ENCODE measurements at places on chromosomes 5 and 9.

DNA sequence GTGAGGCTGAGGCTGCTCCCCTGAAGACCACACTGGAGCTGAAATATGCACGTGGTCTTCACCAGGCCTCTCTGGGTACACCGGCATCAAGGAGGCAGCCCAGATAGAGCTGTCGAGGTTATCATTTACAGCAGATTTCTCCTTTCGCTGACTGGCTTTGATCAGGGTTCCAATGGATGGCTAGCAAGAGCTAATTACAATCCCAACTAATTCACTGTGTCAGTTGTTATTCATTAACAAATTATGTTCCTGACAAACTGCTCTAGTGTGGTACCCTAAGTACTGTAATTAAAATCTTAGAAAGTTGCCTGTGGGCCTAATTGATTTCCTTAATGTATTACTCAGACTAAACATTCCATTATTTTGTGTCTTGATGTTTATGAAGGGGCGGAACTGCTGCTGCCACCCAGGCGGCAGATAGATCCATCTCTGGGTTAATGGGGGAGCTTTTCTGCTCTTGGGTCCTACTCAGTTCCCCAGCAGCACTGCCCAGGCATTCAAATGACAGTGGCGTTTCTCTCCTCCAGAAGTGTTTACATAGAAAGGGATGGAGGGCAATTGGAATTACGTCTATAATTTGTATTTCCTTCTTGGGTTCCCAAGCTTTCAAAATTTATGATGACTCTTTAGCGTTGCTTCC lies 71.7 kb upstream of the RAD23B start:
- no peak for DNase-seq

GRCh38 chr5:40475561-40475960 lies 204.2 kb upstream of the PTGER4 start:
- no peak for DNase-seq

GRCh38 chr9:35110327-35110761 lies 5.3 kb downstream of the ATOSB start:
- no peak for DNase-seq

- DNase-seq = no peak
Measured at GRCh38 chr9:99760421-99760820, 61.3 kb upstream of the NR4A3 start.

DNA sequence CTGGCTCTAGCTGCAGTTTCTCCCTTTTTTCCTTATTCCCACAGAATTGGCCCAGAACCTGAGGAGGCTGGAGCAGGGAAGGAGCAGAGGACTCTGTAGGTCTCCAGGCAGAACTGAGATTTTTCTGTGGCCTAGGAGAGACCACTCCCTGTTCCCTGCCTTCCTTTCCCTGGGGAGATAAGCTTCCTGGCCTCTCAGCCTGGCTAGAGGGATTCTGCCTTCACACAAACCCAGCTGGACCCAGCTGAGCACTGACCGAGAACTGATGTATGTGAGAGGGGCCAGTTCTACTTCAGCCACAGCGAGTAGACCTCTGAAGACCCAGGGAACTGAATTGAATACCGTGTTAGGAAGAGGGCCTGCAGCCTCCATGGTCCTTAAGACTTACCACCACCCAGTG lies 48.0 kb downstream of the RUSC2 start:
- DNase-seq = no peak

- DNase-seq = no peak
Measured at GRCh38 chr5:23330726-23331125, 176.7 kb upstream of the PRDM9 start.

DNA sequence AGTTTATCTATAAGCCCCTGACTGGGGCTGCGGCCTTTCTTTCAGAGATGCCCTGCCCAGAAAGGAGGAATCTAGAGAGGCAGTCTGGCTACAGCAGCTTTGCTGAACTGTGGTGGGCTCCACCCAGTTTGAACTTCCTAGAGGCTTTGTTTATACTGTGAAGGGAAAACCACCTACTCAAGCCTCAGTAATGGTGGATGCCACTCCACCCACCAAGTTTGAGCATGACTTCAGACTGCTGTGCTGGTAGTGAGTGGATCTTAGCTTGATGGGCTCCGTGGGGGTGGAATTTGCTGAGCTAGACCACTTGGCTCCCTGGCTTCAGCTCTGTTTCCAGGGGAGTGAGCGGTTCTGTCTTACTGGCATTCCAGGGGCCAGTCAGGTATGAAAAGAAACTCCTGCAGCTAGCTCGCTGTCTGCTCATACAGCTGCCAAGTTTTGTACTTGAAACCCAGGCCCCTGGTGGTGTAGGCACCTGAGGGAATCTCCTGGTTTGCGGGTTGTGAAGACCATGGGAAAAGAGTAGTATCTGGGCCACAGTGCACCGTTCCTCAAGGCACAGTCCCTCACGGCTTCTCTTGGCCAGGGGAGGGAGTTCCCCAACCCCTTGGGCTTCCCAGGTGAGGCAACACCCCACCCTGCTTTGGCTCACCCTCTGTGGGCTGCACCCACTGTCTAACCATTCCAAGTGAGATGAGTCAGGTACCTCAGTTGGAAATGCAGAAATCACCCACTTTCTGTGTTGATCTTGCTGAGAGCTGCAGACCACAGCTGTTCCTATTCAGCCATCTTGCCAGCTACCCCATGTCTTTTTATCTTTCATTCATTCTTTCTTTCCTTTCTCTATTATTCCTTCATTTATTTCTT lies 211.8 kb upstream of the C9orf72 start:
- no peak for DNase-seq

GRCh38 chr9:117825609-117826347 lies 121.6 kb downstream of the TLR4 start:
- DNase-seq = peak; percentile 4

DNA sequence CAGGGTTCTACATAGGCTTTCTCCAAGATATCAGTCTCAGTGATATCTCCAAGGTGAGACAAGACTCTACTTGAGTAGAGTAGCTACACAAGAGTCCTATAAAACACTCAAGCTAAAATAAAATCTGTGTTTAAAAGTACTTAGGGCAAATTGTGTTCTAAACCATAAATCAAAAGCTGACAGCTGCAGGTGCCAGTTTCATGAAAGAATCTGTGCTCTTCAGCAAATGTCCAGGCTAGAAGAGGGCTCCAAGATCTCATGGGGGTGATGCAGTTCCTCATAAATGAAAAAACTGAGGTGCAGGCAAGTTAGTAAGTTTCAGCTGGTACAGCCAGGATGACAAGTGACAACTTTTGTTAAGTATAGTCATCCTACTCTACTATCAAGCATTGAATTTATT lies 142.8 kb upstream of the TNPO1 start:
- DNase-seq = no peak

Data from stimulated activated CD8-positive, alpha-beta memory T cell treated with anti-CD3 and anti-CD28 coated beads, Interleukin-12 subunit alpha, Interleukin-12 subunit beta, amount 100 ng/mL, for 1 hour (primary cell).